ENCODE measurements at places on chromosomes 13 and 19. TPM values are rescaled to one million over a fixed set of nuclear protein-coding genes. Genes with fewer than 3 reads are reported as not detected.
A peak's percentile ranks its signal among the peaks of the same experiment; 100 is the strongest.

DNA sequence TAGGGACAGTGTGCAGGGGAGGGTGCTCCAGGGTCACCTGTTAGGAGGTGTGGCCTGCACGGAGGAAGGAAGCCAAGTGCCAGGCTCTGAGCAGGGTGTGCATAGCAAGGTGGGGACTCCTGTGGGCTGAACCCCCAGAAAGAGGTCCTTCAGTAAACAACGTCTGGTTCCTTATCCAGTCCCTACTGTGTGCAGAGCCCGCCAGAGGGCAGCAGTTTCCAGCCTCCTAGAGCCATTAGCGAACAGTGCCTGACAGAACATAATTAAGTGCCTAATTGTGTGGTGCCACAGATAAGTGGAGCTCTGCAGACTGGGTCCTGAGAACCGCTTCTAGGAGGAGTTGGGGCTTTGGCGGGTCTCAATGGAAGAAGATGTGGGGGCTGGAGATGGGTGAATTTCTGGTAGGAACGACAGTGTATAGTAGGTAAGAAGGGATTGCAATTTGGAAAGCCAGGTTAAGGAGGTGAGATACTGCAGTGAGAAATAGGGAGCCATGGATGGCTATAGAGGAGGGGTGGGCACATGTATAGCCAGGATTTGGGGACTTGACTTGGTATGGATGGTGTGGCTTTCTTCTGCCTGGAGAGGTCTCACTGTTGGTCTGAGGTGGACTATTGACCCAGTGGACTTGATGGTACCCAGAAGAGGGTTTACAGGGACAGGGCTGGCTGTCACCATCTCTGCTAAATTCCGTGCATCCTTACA, 323.1 kb downstream of the ZNF536 start:
- DNase-seq = no peak

- peak; percentile 21 for DNase-seq
These were observed 9.1 kb downstream of the UBE2L5 start for GRCh38 chr13:30431269-30431940.

COX6B2 gene
- total RNA-seq = not detected

TYROBP gene
- not detected for total RNA-seq

TMEM38A gene
- 2.0 TPM for total RNA-seq

GRCh38 chr19:57249329-57249728, 8.9 kb downstream of the ZNF805 start:
- DNase-seq = no peak

DNA sequence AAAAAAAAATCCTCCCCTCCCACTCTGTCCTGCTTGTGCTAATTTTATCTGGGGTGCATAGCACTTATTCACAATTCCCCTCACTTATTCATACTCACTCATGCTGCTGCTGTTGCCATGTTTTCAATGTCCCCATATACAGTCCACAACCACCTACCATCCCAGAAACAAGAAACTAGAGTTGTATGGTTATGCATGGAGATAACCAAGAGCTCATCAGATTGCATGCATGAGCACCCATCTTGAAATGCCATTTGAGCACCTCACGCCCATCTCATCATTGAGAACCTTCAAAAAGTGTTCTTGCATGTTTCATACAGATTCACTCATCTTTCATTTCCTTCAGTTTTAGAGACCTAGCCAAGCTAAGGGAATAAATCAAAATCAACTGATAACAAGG, 15.1 kb upstream of the N4BP2L2 start:
- DNase-seq = no peak

GRCh38 chr13:66835040-66835628, 395.0 kb downstream of the PCDH9 start:
- no peak for DNase-seq

GRCh38 chr19:49069026-49069425, 3.5 kb downstream of the KCNA7 start:
- DNase-seq = peak; percentile 42

DNA sequence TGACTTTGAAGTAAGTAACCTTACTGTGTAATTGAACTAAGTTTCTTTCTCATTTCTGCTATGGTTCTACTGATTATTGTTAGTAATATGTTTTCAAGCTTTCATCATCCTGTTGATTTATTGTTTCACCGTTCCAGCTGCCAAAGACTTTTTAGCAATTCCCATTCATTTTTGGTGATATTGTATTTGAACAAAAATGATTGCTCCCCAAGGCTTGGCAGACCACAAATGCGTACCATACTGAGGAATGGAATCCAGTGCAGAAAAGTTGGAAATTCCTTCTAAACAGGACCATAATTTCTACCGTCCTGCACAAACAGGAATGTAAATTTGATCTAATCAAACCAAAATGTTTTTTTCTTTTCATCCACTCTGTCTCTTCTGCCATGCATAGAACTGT, 10.7 kb downstream of the EPSTI1 start:
- DNase-seq = no peak

Data from HFFc6 (cell line).